D341Med (cell line): ENCODE measurements at places on chromosomes 7 and 10.
A peak's percentile ranks its signal among the peaks of the same experiment; 100 is the strongest.

- DNase-seq = peak; percentile 81
These were observed 19.7 kb downstream of the MXI1 start for GRCh38 chr10:110226926-110227641.

- no peak for DNase-seq
These were observed 165.0 kb upstream of the GPR26 start for GRCh38 chr10:123501148-123501547.

DNA sequence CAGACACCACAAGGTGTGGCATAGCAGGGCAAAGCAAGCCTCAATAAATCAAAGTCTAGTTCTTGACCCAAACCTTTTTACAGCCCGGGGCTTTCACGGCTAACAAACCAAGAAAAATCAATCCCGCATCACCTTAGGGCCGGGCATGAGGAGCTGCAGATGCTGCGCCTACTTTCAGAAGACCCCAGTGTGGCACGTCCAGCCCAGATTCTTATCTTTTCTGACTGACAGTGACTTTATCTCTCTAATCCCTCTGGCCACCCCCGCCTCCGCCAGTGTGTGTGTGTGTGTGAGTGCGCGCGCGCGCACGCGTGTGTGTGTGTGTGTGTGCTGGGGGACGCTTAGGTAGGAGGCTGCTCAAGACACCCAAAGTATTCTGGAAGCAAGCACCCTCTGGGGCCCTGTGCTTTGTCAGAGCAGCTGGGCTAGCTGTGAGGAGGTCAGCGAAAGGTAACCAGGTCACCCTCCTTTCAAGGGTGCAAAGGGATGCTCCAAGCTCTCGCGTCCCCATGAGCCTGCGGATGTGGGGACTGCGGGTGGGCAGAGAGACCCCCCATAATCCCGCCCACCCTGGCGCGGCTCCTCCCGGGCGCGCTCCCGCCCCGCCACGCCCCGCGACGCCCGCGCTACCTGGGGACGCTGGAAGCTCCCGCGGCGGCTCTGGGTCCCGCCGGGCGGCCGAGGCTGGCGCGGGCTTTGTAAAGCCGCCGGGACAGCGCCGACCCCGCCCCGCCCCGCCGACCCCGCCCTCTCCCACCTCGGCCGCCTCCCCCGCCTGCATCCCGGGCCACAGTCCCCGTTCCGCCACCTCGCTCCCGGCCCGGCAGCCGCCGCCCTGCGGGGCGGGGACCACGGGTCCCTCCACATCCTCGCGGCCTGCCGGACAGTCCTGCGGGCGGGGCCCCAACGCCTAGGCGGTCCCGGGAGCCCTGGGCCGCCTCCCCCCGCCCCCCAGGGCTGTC lies 57.1 kb upstream of the RHOBTB1 start:
- DNase-seq = peak; percentile 93

- DNase-seq = no peak
These were observed 57.9 kb downstream of the MGMT start for GRCh38 chr10:129524936-129525335.

- DNase-seq = no peak
These were observed 106.9 kb upstream of the GNAI1 start for GRCh38 chr7:80027611-80028173.

DNA sequence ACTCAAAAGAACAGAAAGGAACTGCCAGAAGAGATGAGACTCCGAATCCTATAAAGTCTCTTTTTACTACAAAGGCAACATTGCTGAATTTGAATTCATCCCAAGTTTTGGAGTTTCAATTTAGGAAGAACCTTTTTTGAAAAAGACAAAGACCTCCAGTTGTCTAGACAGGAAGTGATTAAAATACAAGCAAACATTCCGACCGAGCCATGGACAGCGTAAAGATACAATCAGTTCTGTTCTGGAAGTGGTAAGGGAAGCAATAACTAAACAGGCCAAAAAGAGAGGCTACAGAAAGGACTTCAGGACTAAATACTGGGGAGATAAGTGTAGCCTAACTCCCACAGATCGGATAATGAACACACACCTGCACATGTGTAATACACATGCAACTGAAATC lies 101.0 kb downstream of the SMURF1 start:
- DNase-seq = no peak

DNA sequence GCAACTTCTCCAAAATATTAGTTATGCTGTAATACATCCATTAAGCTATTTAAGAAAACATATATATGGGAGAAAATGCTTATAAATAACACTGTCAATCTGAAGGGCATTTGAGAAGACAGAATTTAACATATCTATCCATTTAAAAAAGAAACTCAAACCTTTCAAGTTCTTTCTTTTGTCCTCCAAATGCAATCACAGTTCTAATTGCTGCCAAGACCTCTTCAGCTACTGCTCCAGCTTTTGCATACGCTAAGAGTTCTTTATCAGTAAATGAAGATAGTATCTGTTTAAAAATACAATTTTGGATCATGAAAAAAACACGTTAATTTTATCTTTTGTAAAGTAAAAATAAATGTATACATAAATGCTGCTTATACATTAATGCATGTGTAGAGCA lies 39.6 kb downstream of the ABCB1 start:
- DNase-seq = no peak
